ENCODE measurements at places on chromosomes 7 and 10.

GRCh38 chr7:4270941-4271715 lies 411.0 kb upstream of the FOXK1 start:
- no peak for DNase-seq

DNA sequence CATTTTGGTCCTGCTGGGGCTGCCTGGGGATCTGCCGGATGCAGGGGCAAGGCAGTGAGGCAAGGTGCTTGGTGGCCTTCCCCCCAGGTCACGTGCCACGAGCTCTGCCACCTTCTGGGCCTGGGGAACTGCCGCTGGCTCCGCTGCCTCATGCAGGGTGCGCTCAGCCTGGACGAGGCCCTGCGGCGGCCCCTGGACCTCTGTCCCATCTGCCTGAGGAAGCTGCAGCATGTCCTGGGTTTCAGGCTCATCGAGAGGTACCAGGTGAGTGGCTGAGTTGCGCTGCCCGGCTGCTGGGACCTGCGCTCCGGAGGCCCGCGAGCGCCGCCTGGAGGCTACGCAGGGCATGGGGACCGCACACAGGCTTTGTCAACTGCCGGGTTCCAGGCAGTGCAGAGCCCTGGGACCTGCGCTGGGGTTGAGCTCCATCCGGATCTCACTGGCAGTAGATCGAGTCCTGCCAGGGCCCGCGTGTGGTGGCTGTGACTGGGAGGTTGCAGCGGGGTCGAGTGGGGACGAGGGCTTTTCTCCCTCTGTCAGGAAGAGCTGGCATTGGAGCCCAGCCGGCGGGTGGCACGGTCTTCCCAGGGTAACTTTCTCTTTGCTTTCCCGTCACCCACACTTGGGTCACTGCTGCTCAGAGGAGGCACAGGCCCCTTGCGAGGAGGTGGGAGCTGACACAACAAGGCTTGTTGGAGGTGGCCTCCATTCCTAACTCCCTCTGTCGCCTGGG lies 21.7 kb downstream of the AMZ1 start:
- peak; percentile 97 for DNase-seq

GRCh38 chr7:47801423-47801822 lies 146.8 kb downstream of the PKD1L1 start:
- DNase-seq = peak; percentile 7

GRCh38 chr10:100554902-100555301 lies 19.2 kb downstream of the HIF1AN start:
- no peak for DNase-seq
